Stimulated activated CD8-positive, alpha-beta memory T cell treated with anti-CD3 and anti-CD28 coated beads, Interleukin-2, amount 100 ng/mL, for 1 hour (primary cell): ENCODE measurements at places on chromosomes 1 and 21.

GRCh38 chr1:147717706-147718097, 42.7 kb downstream of the GJA5 start:
- DNase-seq = no peak

DNA sequence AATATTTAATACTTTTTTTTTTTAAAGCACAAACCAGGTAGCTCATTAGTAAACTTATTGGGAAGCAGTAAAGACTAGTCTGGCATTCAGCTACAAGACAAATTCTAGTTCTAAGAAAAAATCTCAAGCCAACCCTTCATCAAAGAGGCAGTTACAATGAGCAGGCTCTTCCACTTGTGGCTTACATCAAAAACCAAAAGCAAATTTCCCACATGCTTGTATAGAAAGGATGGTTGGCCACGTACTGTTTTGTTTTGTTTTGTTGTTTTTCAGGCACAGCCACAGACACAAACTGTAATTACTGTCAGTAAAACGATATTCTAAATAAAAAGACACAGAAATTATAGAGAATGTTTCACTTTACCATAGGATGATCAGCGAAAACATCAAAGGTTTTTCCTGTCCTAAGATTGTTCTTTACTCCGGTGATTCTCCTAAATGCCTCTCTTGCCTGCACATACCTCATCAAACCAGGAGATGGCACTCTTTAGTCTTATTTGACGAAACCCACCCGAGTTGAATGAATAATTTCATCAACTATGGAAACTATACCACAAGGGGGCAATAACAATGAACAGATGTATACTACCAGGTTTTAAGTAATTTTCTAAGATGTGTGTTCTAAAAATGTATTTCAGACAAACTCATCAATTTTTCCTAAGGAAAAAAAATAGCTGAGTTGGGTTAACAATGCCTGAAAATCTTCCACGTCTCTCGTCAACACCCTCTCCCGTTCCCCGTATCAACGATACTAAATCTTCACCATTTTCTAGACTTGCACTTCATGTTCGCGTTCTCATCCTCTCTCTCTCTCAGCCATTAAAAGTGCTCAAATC, 26.9 kb downstream of the RPL5 start:
- DNase-seq = no peak

- no peak for DNase-seq
These were observed 194.6 kb downstream of the GREM2 start for GRCh38 chr1:240417317-240417716.

DNA sequence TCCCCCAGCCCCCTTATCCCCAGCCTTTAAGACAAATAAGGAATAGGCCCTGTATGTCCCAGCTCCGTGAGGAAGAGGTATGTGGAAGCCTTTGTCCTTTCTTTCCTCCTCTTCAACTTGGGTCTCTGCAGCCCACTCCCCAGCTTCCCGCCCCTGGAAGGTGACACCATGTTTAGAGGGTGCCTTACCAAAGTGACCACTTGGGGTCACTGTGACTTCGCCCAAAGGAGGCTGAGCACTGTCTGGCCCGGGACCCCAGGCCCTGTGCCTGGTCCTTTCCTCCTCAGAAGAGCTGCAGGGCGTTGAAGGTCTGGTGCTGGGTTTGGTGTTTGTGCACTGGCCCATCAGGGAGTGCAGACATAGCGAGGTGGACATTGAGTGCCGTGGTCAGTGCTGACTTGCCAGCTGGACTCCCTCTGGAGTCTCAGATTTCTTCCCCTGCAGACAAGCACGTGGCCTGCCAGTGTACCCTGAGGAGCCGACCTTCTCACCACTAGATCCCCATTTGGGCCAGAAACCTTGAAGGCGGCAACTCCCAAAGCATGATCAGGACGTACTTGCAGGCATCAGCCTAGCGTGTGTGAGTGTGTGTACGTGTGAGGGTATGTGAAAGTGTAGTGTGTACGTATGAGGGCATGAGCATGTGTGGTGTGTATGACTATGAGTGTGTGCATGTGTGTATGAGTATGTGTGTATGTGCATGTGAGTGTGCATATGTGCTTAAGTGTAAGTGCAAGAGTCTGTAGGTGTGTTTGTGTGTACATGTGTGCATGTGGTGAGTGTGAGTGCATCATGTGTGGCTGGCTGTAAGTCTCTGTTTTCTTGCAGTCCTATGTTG, 181.4 kb upstream of the KIAA0040 start:
- no peak for DNase-seq

DNA sequence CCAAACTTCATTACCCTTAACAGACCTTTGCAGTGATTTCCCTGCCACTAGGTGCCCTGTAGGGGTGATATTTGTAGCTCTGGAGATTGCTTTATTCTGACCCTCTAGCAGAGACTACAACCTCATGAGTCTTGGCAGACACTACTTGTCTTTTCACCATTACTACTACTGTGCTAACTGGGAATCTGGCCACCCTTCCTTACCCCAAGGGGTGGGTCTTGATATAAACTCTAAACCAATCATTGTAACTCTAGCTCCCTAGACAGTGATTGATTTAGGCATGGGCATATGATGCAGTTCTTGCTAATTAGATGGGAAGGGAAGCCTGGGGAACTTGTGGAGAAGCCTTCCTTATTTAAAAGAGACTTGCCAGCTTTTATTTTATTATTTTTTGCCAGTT, 3.9 kb downstream of the KPNA6 start:
- DNase-seq = no peak

DNA sequence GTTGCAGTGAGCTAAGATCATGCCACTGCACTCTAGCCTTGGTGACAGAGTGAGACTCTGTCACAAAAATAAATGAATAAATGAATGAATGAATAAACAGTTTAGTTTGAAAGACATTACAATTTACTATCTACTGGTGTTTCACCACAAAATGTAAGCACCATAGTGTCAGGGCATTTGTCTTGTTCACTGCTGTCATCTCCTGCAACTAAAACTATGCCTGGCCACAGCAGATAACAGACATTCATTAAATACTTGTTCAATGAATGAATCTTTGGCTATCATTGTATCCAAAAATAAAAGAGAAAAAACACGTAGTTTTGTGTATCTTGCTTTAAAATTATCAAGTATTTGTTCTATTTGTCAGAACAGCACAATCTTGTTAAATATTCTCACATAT, 32.5 kb downstream of the SASS6 start:
- no peak for DNase-seq

DNA sequence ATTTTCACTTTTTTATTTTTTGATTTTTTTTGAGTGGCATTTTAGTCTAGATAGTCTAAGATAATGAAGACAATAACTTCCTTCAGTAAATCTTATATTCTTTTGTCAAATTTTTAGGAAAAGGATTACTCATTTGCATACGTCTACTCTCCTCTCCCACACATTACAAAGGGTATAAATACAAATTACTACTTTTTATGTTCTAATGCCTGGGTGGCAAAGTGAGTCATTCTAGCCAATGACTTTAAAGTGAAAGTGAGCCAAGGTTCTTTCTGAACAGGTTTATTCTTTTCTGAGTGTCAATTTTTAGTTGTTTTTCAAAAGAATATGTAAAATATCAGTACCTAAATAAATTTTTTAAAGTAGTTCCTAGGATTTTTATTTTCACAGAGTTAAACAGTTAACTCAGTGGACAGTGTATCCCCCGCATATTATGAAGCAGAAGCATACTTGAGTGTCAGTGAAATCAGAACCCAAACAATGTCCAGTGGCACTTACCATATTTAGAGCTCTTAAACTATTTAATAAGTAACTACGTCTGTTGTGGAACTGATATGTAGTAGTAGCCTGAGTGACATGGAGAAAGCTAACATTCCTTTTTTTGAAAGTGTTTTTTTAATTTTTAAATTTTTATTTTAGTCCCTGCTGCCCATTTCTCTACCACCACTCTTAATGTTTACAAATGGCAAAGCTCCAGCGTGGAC, 141.7 kb downstream of the PHTF1 start:
- DNase-seq = no peak

- DNase-seq = no peak
These were observed 146.1 kb upstream of the RUNX1 start for GRCh38 chr21:35195232-35195631.

DNA sequence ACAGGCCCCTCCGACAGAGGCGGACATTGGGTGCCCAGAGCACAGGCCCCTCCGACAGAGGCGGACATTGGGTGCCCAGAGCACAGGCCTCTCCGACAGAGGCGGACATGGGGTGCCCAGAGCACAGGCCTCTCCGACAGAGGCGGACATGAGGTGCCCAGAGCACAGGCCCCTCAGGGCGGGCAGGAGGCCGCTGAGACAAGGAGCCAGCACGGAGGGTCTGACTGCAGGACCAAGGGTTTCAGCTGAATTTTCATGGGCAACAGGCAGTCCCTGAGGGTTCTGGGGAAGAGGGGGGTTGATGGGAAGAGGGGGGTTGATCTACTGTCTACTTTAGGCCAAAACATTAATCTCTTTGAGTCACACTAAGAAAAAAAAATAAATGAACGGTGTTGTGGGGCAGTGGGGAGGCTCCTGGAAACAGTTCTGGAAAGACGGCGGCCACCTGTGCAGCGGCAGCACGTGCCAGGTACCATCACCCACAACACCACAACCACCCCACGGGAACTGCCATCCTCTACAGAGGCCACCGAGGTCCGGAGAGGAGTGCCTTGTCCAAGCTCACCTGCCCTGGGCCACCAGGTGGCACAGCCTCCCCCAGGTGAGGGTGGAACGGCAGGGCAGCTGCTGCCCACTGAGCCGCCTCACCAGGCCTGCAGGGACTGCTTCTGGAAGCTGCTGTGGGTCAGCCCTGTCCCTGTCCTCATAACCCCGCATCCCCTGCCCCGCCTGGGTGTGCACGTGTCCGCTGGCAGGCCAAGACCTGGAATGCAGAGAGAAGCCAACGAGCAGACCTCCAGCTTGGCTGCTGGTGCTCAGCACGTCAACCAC, 20.5 kb downstream of the PRDM15 start:
- DNase-seq = no peak

DNA sequence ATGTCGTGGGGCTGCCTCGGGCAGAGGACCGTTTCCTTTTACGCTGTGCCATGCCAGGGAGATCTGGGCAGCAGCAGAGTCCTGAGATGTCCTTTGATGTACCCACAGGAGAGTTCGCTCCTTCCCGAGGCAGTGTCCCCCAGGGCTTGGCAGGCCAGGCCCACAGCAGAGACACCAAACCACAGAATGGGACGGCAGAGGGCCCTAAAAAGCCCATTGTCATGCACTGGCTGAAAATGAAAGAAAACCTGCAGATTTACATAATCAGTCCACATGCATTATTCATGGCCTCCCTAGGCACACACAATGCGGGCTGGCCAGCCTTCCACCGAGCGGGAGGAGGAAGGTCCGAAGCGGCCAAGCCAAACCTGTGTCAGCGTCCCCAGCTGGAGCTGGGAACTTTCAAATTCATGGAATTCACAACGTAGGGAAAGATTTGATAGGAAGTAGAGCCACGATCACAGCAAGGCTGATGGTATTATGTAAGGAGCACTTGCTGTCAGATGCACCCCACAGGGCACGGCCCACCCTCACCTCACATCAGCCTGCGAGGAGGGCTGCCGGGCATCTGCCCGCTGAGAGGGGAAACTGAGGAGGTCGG, 25.3 kb upstream of the EFHD2 start:
- DNase-seq = no peak

- DNase-seq = no peak
These were observed 25.7 kb downstream of the PMVK start for GRCh38 chr1:154910851-154911250.

DNA sequence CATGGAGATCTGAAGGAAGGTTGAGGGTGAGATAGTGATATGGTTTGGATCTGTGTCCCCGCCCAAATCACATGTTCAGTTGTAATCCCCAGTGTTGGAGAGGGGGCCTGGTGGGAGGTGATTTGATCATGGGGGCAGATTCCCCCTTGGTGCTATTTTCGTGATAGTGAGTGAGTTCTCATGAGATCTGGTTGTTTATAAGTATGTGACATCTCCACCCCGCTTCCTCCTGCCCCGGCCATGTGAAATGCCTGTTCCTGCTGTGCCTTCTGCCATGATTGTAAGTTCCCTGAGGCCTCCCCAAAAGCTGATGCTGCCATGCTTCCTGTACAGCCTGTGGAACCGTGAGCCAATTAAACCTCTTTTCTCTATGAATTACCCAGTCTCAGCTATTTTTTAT, 451.9 kb upstream of the VAMP3 start:
- DNase-seq = no peak

- no peak for DNase-seq
These were observed 743 bp downstream of the CD52 start for GRCh38 chr1:26318338-26319064.

DNA sequence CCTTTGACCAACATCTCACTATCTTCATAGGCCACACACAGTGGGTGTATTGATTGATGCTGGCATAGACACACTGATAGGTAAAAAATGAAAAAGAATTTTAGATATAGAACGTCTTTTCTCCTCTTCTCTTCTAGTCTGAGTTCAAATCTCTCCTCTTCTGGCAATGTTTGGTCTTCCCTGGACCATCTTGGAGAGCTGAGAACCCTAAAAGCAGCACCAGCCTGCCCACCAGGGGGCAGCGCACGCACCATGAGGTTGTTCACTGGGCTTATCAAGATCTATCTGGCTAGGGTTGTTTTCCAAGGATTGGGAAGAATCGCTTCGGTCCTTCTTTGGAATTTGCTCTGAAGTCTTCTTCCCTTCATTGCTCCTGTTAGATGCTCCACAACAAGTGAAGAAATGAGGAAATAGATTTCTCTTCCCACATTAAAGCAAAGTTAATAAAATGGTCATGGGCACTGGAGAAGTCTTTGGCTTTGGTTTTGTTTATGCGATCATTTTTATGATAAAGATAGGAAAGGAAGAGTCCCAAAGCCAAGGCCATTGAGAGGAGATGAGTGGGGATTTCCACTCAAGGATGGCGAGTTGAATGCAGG, 104.0 kb upstream of the OLIG2 start:
- peak; percentile 15 for DNase-seq

DNA sequence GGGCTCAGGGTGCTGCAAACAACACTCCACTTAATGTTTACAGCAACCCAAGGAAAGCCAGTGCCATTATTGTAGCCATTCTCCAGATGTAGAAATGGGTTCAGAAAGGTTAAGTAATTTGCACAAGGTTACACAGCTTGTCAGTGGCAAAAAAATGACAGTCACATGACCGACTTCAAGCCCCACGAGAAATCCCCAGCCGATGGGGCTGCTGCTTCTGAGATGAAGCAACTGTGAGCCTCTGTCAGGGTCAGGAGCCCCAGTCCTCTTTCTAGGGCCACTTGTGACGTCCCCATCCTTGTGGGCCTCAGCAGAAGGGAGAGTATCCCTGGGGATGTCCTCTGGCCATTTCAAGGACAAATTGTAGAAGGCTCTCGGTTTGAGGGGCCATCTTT, 54.8 kb downstream of the EDN2 start:
- DNase-seq = no peak

GRCh38 chr1:222750651-222751050, 13.6 kb downstream of the FAM177B start:
- no peak for DNase-seq

- no peak for DNase-seq
These were observed 125.3 kb upstream of the NGF start for GRCh38 chr1:115463347-115463746.

- DNase-seq = no peak
These were observed 159.6 kb downstream of the FAM78B start for GRCh38 chr1:166007176-166007575.

DNA sequence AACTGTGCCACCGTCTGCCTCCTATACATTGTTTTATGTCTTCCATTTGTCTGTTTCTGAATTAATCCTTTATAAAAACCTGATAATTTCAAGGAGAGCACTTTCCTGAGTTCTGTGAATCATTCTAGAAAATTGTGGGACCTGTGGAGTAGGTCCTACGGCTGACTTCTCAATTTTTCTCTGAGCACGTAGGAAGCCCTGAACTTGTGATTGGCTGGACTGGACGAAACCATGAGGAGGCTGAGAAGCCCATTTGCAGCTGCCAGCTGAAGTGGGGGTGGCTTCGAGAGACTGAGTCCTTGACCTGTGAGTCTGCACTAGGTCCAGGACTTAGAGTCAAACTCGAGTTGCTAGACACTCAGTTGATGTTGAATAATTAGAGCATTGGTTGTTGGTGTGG, 277.1 kb upstream of the NCAM2 start:
- no peak for DNase-seq
